ENCODE measurements at places on chromosomes 2 and 18.

GRCh38 chr2:178874529-178875240, 67.5 kb upstream of the TTN start:
- no peak for DNase-seq

DNA sequence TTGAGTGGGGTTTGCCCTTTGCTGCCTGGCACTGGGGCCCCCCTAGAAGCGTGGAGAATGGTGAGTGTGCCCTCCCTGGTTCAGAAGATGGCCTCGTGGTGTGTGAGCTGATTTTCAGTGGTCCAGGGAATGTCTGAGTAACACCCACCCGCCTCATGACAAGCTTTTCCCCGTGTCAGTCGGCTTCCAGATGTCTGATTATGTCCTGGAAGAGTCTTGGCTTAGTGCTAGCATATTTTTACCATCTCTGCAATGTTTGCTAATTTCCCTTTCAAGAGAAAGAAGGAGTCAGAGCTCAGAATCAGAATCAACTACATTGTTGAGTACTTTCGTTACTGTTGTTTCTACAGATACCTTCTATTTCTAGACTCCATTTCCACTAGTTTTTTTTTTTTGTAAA, 214.7 kb downstream of the SEPTIN10 start:
- DNase-seq = no peak

DNA sequence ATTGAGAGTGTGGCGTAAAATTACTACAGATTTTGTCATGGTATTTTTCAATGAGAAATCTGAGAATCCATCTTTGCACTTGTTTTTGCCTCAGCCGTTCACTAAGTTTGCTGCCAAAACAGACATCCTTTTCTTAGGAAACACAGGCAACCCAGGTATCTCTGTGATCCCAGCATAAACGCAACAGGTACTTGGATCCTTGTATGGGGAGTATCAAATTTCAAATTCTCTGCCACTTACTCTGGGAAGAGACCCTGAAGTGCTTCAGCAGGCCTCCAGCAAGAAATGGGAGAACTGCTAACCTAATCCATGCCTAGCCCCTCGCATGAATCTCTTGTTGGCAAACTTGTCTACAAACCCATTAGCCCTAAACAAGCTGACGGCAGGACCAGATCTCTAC, 83.1 kb downstream of the BCL11A start:
- no peak for DNase-seq

DNA sequence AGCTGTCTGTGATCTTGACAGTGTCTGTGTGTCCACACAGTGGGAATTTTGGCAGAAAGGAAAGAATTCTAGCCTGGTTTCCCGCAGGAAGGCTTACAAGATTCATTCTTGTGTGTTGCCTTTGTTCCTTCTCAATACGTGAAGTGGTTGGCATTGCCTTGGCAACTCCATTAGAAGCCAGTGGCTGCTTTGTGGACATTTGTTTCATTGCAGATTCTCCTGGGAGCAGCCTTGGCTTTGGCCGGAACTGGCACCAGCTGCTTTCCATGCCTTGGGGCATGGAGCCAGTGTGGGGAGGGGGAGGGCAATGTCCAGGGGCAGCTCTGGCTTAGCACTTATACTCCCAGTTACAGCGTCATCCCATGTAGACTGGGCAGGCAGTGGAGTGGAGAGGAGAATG, 39.4 kb downstream of the KIF5C start:
- peak; percentile 70 for DNase-seq

GRCh38 chr2:60926741-60927552, 45.6 kb downstream of the REL start:
- DNase-seq = no peak

- DNase-seq = peak; percentile 79
Measured at GRCh38 chr2:11344956-11345677, 681 bp upstream of the ROCK2 start.

GRCh38 chr2:65553504-65554074, 121.2 kb upstream of the SPRED2 start:
- no peak for DNase-seq

GRCh38 chr18:52468496-52468895, 128.5 kb downstream of the DCC start:
- DNase-seq = no peak

DNA sequence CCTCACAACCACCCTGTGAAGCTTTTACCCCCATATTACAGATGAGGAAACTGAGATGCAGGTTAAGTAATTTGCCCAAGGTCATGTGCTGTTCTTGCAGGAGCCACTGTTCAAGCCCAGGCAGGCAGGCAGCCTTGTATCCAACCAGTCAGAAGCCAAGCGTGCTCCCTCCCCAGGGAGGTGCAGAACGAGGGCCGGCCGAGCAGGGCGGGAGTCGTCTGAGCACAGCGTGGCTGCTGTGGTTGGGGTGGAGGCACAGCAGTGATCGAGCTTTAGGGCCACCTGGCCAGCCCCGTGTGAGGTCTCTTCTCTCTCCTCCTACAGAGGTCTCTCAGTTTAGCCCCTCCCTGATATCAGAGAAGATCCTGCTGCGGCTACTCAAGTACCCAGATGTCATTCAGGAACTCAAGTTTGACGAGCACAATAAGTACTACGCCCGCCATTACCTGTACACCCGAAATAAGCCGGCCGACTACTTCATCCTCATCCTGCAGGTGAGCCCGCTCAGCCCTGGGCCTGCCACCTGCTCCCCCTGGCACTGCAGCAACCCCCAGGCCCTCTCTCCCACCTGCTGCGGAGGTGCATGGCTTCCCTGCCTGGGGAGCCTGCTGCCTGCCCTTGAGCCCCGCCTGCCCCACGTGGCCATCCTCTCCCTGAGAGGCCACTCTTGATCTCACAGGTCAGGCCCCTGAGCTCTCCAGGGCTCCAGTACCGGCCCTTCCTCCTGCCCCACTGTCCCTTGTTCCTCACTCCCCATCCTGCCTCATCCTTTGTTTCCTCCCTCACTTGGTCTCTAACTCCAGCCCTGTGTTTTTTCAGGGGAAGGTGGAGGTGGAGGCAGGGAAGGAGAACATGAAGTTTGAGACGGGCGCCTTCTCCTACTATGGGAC, 17.1 kb upstream of the CNNM3 start:
- DNase-seq = no peak

DNA sequence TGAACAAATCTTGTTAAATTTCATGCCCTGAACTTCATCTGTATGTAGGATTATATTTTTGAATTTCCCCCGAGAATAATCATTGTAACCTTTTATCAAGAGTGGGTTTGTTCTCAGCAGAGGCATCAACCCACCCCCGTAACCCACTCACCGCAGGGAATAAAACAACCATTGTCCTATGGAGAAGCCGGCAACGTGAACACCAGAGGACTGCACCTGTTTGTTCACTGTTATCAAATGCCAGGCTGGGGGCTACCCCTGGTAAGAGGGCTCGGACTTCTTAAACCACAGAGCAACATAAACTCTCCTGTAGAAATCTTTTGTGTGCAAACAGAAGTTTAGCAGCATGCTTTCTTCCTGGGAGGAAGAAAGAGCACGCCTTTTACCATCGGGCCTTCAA, 610.4 kb downstream of the ERBB4 start:
- DNase-seq = no peak

DNA sequence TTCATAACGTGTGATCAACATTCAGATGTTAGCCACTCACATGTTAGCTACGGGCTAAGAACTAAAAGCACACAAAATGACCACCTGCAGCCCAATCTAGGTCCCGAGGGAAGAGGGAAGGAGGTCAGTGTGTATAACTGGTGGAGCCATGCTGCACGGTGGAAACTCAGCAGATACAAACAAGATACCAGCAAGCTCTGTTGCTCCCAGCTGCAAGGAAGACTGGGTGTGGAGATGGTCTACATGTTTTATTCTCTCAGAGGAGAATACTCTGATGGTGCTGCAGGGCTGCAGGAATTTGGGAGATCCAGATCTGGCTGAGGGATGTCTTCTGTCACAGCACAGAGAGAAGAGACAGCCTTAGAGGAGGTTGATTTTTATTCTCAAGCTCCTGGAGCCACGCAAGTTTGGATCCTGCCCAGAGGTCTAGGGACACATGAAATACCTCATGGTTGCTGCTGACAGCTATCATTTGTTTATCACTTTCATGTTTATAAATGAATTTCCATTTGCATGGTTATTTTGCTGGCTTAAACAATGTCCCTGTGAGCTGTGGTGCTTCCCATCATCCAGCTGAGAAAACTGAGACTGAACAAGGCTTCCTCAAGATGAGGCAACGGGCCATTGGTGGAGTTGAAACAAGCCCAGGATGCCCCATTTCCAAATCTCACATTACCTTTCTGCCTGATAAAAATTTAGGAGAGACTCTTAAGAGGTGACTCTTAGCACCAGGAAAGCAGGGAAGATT, 30.9 kb downstream of the RNF144A start:
- DNase-seq = no peak

GRCh38 chr2:23544589-23545295, 159.8 kb downstream of the KLHL29 start:
- no peak for DNase-seq

DNA sequence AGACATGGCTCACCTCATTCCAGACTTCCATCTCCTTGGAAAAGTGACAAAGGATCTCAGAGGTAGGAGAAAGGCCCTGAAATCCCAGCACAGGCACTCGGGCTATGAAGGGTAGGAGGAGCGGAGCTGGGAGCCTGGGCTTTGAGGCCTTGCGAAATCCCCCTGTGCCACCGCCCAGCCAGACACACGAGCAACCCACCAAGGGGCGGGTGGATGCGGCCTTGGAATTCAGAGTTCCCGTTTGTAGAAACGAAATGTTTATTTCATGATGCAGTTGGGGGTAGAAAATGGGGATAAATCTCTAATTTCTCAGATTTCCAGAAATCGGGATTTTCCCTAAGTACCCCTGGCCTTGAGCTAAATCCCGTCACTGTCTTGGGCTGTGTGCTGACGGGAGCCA, 177.1 kb upstream of the HDAC4 start:
- DNase-seq = no peak

- no peak for DNase-seq
Measured at GRCh38 chr2:151358166-151358970, 976 bp downstream of the TNFAIP6 start.

- no peak for DNase-seq
Measured at GRCh38 chr18:6069539-6069938, 174.2 kb upstream of the TMEM200C start.

DNA sequence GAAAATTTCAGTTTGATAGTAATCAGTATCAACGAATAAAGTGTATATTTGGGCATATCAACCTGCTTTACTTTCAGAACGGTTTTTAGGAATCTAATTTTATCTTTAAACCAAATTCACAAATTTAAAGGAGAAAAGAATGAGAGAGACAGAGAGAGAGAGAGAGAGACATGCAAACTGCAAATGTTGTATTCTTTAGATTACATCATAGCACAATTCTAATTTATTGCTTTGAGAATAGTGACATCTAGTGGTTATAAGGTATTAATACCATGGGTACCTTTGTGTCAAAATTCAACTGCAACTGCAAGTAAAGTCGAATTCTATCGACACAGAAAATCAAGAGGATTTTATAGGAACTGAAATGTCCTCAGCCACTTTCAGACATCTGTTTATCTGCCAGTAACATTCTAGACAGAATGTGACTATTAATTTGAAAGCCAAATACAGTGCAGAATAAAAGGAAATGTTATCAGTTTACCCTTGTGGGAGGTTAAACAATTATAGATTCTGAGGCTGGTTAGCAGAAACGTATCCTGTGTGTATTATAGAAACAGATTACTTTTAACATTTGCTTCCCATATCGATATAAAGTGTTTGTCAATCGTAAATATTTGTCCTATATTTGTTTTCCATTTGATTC, 529.8 kb upstream of the VRK2 start:
- peak; percentile 36 for DNase-seq

DNA sequence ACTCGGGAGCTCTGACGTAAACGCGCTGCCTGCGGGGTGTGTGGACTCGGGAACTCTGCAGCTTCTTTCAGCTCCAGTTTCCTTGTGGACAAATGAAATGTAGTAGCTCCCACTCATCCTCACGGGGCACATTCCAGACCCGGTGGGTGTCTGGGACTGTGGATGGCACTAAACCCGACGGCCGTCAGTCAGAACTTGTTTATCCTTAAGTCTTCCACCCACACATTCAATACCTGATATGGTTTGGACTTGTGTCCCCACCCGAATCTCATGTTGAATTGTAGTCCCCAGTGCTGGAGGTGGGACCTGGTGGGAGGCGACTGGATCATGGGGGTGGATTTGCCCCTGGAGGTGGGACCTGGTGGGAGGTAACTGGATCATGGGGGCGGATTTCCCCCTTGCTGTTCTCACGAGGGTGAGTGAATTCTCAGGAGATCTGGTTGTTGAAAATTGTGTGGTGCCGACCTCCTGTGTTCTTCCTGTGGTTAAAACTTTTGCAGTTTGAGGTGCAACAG, 81.2 kb upstream of the SNTG2 start:
- no peak for DNase-seq

DNA sequence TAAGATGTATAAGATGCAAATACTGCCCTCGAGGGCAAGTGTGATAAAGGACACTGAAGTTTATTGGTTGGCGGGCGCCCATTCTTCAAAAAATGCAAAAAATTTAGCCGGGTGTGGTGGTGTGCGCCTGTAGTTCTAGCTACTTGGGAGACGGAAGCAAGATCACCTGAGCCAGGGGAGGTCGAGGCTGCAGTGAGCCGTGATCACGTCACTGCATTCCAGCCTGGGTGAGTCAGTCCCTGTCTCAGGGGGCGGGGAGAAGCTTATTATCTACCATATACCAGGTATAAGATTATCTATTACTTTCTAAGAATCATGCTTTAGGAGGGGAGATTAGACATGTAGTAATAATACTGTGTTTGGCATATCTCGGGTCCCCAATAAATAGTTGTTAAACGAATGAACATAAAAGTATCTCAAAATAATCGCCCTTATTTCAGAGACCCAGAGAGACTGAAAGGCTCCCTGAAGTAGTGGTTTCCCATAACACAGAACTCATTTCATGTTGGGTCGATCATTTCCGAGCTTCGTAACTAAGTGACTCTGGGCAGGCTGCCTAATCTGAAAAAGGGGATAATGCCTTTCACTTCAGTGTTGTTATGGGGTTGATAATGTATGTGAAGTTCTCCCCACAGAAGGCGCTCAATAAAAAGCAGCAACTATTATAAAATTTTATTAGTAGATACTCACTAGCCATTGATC, 1.2 kb upstream of the SELENOI start:
- no peak for DNase-seq

GRCh38 chr2:13545320-13545719, 828.6 kb downstream of the TRIB2 start:
- DNase-seq = no peak

DNA sequence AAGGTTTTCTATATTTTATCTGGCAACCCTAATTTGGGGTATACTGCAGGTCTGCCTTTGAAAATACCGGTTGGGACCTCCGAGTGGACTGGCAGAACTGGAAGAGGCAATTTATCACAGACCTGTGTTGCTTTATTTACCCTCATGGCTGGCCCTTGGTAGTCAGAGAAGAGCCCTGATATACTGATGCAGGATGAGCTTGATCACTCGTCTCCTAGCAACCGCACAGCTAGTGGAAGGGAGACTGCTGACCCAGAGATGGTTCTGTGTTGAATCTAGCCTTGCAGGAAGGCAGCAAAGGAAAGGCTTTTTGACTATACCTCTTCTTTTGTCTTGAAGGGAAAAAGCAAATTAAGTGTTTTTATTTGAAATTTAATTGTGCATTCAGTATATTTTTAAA, 154.7 kb downstream of the EML6 start:
- peak; percentile 33 for DNase-seq

DNA sequence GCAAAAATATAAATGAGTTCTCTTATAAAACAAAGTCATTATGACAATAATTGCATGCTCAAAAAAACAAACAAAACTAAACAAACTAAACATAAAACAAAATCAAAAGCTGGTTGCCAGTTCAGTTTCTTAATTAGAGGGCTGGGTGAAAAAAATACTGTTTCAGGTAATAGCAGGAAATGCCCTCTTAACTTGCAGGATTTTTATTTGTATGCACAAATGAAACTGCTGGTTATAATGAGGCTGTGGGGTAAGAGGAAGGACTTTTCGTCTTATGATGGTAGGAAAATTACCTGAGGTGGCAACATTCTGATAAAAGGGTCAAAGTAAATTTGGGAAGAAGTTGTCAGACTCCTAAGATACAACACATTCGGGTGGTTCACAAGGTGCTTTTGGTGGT, 21.5 kb upstream of the CDKL4 start:
- no peak for DNase-seq
